ENCODE measurements at places on chromosomes 3 and 15.

- DNase-seq, result no peak
Observed at GRCh38 chr3:187243933-187244524, 46.7 kb downstream of the RTP1 start.

DNA sequence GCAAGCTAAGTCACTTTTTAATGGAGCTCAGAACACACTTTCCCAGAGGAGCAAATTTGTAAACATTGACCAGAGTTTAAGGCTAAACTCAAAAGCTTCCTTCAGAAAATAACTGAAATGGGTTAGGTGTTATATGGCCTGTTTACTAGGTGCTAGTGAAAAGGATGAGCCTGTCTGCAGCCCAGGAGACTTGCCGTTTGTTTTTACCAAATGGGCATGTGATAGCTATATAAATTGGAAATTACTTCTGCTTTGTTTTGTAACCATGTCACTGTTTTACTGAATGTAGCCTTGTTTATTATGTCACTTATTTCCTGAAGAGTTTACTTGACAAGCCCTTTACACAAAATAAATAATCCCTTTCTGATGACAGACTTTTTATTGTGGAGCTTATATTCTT lies 109.4 kb upstream of the THSD4 start:
- DNase-seq, result no peak

GRCh38 chr3:129224984-129225393 lies 24.4 kb upstream of the COPG1 start:
- DNase-seq, result peak; percentile 65

DNA sequence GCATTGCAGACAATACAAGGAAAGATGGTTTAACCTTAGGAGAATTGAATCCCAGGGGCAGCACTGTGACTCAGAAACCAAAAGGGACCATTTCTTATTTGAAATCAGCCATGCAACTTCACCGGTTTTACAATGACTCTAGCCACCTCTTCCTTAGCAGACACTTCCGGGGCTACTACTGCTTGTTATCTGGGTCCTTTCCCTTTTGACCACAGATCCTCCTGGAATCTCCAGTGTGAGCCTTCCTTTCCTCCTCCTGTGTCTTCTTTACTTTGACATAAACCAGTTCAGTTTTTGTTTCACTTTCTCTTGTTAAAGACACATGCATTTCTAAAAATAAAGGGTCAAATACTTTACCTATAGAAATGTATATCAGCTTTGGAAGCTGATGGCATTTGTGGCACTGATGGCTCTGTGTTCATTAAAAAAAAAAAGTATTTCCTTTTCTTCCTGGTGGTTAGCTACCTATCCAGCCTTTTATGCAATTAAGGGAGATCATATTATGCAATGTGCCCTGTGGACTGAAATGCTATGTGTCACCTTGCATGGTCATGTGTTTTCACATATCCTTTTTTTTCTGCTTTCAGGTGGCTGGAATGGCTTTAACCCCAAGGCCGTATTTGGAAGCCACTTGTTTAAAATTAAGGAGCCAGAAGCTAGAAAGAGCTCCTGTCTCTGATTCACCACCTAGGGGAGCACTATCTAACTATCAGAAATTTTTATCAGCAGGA lies 296.2 kb downstream of the CHL1 start:
- DNase-seq, result no peak

DNA sequence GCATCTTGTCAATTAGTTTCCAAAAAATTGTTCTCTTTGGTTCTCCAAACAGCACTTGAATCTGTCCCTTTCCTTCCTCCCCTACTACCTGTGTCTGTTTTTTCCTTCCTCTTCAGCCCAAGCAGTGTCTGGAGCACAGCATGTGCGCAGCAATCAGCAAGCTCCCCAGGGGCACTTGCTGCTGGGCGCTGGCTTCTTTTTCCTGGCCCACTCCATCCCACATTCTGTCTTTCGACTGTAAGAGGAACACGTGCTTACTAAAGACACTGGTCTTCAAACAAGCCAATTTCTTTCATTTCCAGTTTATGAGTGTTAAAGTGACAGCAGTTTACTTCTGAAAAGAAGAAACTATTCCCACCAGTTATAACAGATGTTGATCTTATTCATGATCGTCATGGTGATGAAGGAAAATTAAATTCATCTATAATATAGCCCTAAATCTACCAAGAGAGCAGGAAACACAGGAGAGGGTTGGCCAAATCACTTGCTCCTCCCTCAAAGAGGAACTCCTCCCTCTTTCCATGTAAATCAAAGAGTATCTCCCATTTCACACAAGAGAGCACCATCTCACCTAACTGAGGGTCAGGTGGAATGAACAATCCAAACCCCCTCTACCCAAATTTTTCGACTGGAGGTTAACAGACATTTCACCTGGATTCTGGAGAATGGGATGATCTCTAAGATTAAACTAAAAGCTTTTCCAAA lies 115.4 kb downstream of the IGF2BP2 start:
- no peak for DNase-seq

DNA sequence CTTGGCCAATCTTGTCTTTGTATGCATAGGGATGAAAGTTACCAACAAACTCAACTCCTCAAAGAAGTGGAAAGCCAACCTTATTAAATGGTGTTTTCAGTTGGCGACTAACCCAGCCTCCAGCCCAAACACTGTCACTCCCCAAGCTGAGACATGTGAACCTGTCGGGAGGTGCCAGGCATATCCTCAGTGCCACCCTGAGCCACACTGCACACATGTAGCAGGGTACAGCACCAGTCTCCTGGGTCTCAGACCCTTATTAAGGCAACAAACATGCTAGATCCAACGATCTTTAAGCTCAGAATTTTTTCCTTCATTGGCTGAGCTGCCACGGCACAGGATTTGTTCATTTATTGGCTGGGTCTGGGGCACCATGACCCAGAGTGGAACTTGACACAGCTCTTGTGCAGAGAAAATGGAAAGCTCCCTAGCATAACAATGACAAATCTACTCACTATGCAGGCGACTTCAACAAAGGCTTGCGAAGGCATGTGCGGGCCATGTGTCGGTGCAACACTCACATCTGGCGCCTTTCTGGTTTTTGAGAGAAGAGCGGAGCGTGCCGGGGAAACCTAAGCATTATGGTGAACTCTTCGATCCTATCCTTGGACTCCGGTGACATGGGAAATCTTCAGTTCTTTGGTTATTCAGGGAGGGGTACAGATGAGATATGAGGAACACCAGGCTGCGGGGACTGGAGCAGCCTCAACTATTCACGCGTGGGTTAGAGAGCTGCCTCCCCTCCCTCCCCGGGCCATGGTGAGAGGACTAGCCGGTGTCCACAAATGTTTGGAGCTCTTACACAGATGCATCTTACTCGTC lies 190.1 kb downstream of the FAM43A start:
- DNase-seq, result no peak

GRCh38 chr3:184354754-184355153 lies 6.7 kb downstream of the CLCN2 start:
- DNase-seq, result no peak

Data from putamen (tissue), 1 donor.